GM12892 (cell line): ENCODE measurements at places on chromosomes 5 and 9.

DNA sequence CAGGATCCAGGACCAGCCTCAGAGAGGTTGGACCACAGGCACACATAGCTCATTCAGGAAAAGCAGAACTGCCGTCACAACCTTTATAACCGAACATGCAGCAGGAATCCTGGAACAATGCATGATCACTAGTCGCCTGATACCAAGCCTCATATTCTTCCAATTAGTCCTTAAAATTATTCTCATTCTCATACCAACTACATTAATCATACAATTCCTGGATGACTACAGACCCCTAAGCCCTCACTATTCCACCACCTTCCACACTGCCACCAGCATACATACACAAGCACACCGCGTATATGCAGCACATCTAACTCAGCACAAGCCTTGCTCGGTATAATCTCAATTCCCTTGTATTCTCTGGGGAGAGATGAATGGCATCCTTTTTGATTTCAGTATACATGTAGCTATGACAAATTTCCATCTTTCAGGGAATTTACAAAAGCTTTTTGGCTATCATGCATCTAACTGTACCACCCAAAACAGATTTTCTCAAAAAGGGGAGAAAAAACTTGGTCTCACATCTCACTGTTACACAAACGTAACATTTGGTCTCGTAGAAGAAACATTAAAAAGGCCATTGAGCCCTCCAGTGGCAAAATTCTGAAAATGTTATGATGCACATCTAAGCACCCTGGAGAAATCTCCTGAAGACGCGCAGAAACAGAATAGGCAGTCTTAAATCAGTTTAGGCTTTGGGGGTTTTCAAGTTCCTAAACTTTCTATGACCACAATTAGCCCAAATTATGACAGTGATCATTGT is 46.2 kb downstream of the MCTP1 start:
- DNase-seq: no peak

DNA sequence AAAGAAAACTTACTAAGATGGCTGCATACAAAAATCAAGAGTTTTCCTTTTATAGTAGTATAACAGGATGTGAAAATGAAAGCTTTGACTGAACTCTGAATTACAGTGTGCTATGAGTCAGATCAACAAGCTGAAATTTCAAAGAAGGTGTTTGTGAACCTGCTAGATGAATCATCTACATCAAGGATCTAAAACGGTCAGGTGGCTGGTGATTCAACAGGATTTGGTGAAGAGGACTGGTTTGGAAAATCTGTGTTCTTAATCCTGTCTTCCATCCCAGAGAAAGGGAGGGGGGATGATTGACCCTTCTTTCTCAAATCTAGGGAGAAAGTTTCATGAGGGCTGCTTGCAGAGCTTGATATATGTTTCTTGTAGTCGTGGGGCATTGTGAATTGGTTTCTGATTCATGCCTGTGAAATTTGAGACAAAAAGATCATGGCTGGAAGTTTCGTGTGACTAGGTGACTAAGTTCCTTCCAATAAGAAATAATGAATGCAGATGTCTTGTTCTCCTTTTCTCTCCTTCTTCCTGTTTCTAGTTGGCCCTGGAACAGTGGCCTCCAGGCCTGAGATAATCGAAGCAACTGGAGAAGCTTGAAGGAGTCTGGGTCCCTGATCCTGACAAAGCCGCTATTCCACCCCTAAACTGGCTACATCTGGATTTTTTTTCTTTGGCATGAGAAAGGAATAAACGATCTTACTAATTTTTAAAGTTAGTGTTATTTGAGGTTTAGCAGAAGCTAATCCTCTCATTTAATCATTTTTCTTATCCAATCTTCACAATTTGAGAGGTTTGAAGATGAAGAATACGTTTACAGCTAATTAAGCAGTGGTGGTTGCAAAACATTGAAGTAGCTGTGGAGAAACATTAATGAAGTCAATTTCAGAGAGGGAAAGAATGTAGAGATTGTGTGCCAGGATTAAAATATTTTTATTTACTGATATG is 67.2 kb downstream of the MRPS30 start:
- DNase-seq: no peak

DNA sequence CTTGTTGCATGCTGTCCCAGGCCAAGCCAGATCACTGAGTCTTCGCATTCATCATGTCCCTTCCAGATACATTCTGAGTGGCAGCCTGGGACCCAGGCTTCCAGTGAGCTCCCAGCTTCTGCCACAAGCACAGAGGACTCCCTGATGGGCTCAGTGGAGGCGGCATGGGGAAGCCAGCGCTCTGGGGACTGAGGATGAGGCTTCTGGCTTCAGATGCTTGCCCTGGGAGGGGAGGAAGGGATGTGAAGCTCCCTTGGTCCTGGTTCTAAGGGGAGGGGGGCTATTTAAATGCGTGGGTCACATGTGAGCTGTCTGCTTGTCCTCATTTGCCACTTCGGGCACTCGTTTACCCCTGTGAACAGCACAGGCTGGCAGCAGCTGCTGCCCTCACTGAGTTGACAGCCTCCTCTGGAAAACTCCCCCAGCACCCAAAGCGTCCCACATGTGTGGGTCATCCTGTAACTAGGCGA is 174.0 kb downstream of the NR3C1 start:
- no peak for DNase-seq

DNA sequence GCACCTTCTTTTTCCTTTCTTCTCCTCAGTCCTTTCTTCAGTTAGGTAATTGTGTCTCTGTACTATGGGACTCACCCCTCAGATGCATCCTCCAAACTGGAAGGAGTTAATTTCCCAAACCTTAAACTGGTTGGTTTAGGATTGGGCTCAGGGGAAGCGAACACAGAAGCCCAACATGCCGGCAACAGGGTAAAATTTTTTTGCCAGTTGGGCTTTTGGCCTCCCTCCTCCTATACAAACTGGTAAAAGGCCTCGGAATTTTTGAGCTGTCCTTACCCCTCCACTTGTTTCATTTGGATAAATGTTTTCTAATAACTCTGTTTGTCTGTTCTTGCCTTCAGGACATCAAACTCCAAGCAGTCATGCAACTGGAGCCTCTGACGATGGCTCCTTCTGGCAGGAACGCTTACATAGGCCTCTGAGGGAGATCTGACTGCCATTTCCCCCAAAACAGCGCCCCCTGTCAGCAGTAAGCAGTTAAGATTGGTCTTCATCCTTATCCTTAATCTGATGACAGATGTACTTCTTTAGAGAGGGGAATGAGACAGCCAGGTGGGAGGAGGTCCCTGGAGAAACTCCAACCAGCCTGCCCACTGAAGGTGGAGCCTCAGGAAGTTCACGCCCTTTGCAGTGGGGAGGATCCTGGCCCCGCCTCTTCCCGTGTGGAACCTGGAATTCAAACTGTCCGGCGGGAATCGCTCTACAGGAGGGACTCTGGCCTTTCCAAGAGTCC is 57.8 kb upstream of the SPINK5 start:
- DNase-seq: no peak

- no peak for DNase-seq
These were observed 86.4 kb downstream of the ADRB2 start for GRCh38 chr5:148912714-148913398.

DNA sequence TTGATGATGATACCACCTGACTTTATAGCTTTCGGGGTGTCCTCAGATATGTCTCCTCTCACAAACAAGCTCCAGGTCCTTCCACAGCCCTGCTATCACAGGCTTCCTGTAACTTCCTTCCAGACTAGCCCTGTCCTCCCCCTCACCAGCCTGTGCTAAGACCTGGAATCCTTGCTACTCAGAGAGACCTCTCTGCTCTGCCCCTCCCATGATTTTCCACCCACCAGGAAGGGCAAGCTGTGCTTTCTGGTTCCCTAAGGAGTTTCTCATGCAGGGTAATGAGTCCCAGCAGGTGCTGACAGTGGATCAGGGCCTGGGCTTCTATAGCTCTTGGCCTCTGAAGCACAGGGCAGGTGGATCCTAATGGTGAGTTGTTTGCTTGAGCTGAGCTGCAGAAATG is 86.9 kb downstream of the AOPEP start:
- DNase-seq: no peak

DNA sequence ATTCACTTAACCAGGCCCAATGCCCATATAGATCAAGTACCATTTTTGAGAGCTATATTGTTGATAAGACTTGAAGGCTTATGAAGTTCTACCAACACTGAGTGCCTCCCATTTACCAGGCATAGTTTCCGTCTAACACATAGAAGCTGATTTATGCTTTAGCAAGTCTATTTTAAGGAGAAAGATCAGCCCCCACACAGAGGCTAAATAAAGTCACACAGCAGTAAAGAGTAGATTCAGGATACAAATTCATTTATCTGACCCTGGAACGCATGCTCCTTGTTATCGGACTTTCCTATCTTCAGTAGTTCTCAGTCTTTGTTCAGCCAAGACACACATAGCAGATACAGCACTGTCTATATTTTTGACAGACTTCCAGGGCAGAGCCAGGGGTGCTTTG is 34.2 kb downstream of the DMGDH start:
- DNase-seq: no peak

DNA sequence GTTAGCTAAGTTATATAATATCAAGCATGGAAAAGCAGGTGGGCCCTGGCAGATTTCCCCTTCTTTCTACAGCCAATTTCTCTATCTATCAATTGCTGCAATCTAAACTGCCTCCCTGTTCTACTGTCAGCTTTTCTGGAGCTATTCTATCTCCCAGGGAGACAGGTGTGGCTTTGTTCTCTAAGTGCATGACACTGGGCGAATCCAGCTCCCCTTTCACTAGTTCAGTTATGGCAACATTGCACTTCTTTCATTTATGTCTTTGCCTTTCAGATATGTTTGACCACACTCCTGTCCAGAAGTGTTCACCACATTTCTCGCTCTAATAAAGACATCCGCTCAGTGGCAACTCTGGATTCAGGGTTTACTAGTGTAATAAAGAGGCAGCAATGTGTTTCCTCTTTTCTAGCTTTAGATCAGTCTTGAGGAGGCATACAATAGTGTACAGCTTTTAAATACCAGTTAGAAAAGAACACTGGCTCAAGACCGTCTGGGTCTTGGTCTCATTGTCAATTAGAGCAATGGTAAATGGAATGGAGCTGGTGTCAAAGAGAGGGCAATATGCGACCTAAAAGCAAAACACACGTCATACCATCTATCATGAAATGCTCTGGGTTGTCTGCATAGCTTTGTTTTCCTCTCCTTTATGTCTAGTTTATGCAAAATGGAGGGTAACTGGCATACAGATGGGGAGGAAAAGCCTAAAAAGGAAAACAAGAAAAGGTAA is 197.0 kb downstream of the SLF1 start:
- DNase-seq: no peak

DNA sequence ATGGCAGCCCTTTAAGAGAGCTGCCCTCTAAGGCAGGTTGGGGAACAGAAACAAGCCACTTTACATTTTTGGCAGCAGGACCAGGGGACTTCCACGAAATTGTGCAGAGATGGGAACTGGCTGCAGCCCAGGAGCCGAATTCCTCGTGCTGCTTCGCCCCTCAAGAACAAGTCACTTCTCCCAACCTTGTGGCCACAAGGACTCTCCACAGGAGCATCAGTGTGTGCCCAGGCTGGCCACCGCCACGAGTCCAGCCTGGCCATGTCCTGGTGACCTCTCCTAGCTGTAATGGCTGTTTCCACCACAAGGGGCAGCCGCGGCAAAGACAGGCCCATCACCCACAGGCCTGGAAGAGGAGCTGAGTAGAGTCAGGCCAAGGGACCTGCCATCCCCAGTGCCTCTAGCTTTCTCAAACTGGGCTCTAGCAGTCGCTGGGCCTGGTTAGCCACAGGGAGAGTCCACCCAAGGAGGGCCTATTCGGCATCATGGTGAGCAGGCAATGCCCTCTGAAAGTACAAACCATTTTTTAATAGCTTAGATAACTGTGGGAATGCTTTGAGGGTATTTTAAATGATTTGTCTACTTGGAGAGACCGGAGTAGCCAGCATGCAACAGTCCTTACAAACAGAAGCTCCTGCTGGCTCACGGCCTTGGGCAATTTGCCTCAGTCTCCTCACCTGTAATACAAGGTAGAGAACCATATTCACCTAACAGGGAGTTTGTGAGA is 129.0 kb downstream of the COL23A1 start:
- peak; percentile 47 for DNase-seq

GRCh38 chr9:77092536-77092935 is 73.1 kb downstream of the FOXB2 start:
- no peak for DNase-seq

- DNase-seq: no peak
These were observed 166.8 kb downstream of the ARHGEF28 start for GRCh38 chr5:73792687-73793320.

DNA sequence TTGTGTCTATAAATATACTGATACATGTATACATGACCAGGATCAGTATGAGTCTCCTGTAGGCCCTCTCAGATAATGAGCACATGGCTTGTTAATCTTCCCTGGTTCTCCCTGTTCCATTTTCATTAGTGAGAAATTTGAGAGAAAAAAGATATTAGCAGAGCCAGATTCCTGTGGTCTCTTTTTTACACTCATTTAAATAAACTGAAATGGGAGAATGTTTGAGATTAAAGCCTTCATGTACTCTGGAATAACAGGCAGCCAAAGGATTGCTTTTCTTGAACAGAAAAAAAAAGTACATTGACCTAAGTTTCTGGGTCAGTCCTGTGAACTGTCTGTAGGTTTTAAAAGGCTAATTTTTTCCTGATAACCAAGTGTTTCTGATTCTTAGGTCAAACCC is 44.2 kb downstream of the PWWP2A start:
- no peak for DNase-seq

GRCh38 chr5:14171621-14172020 is 28.5 kb downstream of the TRIO start:
- no peak for DNase-seq

GRCh38 chr9:38263532-38263931 is 129.0 kb upstream of the ALDH1B1 start:
- no peak for DNase-seq

GRCh38 chr9:90909225-90909624 is 107.6 kb downstream of the SYK start:
- DNase-seq: no peak

DNA sequence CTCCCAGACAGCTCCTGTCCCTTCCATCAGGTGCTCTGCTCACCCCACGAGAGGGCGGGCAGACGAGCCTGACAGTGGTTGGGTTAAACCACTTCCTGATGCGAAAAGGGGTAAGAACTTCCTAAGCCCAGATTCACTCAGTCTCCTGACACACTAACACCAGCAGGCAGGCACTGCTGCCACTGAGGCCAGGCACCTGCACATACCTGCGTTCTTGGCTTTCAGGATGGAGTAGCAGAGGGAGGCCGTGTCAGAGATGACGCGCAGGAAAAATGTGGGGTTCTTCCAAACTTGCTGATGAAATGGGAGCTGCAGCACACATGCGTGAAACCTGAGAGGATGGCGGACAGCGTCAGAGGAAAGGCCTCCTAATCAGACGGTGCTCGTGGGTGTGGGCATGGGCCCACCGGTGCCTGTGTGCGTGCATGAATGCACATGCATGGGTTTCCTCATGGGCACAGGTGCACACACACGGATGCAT is 29.9 kb downstream of the SLC6A18 start:
- DNase-seq: no peak

- DNase-seq: no peak
These were observed 2.6 kb downstream of the QSOX2 start for GRCh38 chr9:136242918-136243525.

- peak; percentile 93 for DNase-seq
These were observed 70.8 kb upstream of the LPCAT1 start for GRCh38 chr5:1594357-1595106.
